Stimulated activated CD4-positive, alpha-beta T cell treated with anti-CD3 and anti-CD28 coated beads, TNF-alpha, amount 100 ng/mL, for 1 hour (primary cell): ENCODE measurements at places on chromosomes 5 and 9.

DNA sequence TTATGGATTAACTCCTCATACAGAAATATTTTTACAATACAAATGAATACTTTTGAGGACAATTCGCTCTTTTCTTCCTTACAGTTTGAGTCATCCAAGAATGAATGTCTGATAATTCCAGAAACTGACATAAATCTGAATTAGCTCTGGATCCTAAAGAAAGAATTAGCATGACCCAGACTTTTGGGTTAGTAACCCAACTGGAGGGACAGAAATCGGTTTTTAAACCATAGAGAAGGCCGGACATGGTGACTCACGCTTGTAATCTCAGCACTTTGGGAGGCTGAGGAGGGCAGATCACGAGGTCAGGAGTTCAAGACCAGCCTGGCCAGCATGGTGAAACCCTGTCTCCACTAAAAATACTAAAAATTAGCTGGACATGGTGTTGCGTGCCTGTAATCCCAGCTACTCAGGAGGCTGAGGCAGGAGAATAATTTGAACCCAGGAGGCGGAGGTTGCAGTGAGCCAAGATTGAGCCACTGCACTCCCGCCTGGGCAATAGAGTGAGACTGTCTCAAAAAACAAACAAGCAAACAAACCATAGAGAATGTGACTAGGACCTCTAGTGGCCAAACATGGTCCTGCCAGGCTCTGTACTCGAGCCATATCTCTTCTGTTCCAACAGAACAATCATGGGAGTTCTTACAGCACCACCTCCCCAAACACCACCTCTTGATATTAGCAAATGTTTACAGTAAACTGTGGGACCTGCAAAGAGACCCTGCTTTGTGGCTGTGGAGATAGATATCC lies 44.8 kb downstream of the LURAP1L start:
- no peak for DNase-seq

DNA sequence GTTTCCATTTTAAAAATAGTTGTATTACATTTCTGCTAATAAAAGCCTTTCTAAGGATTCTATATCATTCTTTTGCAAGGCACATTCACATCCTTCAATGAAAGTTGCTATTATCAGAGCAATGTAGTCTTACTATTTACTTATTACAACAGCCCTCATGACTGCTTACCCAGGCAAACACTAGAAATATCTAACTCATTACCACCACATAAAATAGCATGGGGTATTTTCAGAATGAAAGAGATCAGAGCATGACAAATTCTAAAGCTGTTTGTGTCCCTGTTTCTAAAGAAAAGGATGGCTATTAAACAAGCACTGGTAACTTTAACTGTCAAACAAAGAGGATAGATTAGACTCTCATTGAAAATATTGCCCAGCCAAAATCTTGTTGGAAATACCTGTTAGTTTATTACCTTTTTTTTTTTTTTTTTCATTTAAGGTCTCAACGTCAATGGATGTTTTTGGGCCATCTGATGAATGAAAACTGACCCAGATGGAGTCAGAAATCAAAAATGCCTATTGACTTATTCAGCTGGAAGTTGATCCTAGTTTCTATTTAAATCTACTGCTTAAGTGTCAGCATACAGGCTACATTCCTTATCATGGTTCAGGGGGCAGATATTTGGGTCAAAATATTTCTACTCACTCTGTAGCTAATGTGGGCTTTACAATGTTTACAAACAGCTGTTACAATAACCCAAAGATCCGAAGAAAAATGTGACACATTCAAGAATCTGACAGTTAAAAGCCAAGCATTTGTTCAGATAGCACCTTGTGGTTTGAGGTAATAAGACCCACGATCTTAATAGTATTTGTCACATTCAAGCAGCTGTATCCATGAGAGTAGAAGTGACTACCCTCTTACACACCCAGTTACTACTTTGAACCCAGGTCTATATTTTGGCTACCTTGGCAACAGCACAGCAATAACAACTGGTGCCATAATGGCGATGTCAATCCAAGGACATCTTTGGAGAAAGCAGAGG lies 554.8 kb upstream of the MEF2C start:
- DNase-seq = no peak

DNA sequence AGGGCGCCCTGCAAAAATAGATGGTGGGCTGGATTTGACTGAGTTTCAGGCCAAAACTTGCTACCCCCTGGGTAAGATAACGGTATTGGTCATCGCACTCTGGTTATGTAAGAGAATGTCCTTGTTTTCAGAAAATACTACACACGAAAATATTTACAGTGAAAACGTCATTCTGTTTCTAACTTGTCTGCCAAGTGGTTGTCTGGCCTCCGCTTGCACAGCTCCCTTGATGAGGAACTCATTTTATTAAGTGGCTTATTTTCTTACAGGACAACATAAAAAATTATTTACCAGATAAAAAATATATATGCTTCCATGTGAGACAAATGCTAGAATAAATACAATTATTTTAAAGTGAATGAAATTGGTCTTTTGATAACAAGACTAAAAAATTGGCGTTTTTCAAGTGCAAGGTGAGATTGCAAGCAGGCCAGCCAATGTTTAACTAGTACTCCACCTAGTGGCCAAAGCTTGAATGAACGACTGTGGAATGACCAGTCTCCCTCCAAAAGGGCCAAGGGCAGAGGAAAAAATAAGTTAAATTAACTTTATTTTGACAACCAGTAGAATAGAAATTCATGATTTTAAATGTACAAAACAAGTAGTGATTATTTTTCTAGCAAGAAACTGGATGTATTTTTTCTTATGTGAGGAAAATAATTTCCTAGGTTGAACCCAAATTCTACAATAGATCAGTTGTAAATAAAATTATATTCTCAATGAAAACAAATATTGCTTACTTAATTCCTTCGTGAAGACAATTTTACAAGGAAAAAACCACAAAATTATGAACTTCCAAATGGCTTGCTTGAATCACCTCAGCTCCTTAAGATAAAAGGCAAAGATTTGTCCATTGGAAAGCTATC lies 93.2 kb downstream of the ZFAND5 start:
- peak; percentile 8 for DNase-seq

DNA sequence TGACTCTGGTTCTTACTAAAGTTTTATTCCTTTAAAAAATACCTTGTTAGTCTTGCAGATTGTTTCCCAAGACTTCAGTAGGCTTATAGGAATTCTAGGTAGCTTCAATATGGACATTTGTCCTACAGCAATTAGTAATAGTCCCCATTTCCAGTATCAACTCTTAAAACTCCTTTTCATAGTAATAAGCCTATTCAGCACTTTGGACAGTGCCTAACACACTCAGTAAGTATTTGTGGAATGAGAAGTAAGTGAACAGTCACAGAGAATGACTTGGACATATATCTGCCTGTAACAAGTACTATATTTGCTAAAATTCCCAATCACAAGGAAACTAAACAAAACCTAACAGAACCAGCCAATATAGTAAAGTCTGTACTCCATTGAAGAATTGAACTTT lies 1291.8 kb upstream of the DMAC1 start:
- no peak for DNase-seq

- no peak for DNase-seq
These were observed 19.8 kb downstream of the ADAMTS2 start for GRCh38 chr5:179325296-179326031.

- DNase-seq = no peak
These were observed 5.0 kb upstream of the FBXL7 start for GRCh38 chr5:15495026-15495425.

DNA sequence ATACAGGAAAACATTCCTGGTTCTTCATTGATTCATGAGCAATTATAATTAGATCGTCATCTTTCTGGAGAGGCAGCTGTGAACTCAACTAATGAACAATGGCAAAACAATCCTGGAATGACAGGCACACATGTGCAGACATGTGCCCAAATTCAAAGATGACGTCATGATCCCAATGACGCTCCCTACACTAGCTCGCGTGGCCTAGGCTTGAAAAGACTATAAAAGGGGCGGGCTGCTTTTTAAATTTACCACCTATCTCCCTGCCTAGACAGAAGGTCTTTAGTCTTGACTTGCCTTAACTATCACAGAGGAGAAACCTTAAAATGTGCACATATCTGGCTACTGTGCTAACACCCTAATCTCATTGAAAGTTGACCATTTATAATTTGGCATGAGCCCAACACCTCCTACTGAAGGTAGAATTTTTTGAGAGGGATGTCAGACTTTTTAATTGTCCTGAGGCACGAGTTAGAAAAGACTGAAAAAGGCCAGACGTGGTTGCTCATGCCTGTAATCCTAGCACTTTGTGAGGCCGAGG lies 88.2 kb downstream of the PRRT1B start:
- DNase-seq = no peak

- no peak for DNase-seq
These were observed 322.2 kb downstream of the GLIS3 start for GRCh38 chr9:3977614-3978112.

- DNase-seq = peak; percentile 47
These were observed 11.5 kb downstream of the SMIM3 start for GRCh38 chr5:150789943-150790611.

- no peak for DNase-seq
These were observed 80.0 kb upstream of the ASS1 start for GRCh38 chr9:130364619-130365322.

DNA sequence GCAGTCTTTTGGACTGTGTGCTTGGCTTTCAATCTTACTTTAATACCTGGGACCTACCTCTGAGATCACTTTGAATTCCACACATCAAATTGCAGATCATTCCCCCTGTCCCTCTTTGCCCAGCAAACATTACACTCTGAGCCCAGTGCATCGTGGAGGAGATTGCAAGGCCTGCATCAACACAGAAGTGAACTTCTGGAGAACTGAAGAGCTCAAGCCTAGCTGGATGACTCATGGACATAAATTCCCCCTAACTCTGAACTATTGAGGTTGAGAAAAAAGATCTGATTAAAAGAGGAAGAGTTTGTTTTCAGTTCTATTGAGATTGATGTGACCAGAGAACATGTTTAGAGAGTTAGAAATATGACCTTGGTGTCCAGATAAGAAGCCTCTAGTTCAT lies 316.0 kb upstream of the DMAC1 start:
- no peak for DNase-seq

DNA sequence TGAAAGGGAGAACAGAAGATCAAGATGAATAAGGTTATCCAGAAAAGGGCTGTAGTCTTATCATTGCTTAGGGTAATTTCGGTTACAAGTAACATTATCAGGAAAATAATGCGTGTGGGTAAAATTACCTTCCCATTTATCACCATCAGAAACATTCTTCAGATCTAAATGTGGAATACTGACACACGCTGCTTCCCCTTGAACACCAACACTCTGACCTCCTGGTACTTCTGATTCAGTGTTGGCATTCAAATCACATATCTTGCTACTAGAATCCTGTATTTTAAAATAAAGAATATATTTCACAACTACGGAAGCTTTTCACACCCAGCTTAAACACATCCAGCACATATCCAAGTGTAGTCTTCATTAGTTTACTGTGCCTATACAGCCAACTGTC lies 70.2 kb downstream of the PKD2L2 start:
- DNase-seq = no peak

GRCh38 chr9:70994582-70994981 lies 126.8 kb downstream of the TRPM3 start:
- DNase-seq = no peak

DNA sequence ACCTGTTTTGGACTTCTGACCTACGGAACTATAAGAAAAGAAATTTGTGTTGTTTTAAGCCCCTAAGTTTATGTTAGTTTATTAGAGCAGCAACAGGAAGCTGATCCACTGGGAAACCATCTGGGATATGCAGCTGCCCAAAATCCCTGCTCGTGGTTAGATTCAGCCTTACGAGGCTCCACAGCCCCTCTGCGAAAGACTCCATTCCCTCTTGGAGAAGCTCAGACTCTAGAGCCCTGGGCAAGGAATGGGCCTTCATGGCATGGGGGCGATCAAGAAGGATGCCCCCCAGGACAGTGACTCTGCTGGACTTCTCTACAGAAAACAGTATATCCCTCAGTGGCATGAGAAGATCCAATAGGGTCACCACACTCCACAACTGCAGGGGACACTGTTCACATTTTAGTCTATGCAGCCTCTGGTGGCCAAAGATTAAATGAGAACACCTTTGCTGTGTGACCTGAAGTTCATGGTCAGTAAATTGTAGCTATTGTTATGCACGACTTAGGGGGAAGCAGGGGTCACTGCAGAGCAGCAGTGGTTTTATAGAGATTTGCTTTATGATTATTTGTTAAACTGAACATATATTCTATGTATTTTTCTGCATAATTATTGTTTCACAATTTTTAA lies 21.1 kb downstream of the IRF1 start:
- DNase-seq = no peak

GRCh38 chr9:133460405-133461175 lies 812 bp downstream of the CACFD1 start:
- no peak for DNase-seq

DNA sequence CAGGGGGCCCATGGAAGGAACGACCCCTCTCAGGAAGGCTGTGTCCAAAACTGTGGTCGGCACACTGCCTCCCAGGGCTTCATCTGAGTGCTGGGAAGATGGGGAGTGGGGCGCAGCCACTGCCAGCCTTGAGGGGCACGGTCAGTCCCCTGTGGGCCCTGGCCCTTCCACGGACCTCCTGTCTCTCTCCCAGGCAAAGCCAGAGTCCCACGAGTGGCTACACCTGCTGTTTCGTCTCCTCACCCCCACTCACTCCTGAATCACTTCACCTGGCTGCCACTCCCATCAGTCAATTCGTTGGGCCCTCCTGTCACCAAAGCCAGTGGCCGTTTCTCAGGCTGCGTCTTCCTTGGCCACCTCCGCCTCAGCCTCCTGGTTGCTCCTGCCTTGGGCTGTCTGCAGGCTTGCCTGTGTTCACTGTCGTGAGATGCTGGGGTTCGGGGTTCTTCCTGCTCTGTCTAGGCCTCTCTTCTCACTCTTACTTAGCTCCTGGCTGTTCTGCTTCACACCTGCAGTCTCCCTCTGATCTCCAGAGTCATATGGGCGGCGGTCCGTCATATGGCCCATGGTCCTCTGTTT lies 58.8 kb upstream of the RNF130 start:
- DNase-seq = no peak

- no peak for DNase-seq
These were observed 13.7 kb upstream of the ODF2 start for GRCh38 chr9:128442150-128442549.

- no peak for DNase-seq
These were observed 18.3 kb upstream of the NEK6 start for GRCh38 chr9:124239249-124240073.

- DNase-seq = no peak
These were observed 25.9 kb upstream of the POMT1 start for GRCh38 chr9:131476777-131477345.

GRCh38 chr5:6810641-6811405 lies 97.6 kb downstream of the TENT4A start:
- DNase-seq = no peak

DNA sequence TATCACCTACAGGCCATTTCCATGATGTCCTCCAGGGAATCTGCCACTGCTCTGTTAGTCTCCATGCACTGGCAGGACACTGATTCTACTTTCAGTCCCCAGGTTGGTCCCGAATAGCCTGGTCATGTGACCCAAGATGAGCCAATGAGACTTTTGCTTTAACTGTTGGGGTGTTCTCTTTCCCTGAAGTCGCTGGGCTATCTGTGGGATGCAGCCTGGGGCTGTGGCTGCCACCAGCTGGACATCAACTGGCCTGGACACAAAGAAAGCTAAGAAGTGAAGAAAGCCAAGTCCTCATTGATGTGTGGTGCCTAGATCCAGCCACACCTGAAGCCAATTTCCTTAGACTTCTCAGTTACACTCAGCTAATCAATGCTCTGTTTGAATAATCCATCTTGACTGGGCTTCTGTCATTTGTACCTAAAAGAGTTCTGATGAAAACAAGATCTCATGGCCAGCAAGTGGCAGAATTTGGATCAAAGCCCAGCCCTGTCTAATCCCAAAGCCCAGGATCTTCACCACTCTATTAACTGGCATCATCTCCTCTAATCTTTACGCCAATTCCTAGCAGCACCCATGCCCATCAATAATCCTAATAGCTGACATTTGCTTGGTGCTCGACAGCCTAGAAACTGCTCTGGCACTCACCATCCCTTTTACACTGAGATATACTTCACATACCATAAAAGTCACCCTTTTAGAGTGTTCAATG lies 37.0 kb downstream of the SH3PXD2B start:
- no peak for DNase-seq
